Uterus (tissue), 4 donors: ENCODE measurements at places on chromosomes 5 and 9. TPM values are rescaled to one million over a fixed set of nuclear protein-coding genes. Genes with fewer than 3 reads are reported as not detected.
A peak's percentile ranks its signal among the peaks of the same experiment; 100 is the strongest.

DNA sequence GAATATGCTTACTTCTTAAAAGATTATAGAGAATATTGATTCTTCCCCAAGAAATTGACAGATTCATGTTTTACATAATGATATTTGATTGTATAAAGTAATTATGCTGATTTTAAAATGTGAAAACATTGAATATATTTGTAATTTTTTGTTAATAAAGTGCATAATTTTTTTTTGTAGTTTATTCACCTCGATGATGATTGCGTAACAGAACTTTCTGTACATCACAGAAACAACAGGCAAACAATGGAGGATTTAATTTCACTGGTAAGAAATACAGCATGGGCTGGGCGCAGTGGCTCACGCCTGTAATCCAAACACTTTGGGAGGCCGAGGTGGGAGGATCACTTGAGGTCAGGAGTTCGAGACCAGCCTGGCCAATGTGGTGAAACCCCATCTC lies 70.1 kb downstream of the MELK start:
- H3K36me3 ChIP-seq, result no peaks in the 10 kb centered on the region
- H3K4me1 ChIP-seq, result no peaks in the 10 kb centered on the region
- H3K4me3 ChIP-seq, result no peak overlapping the region
- no peak for DNase-seq

DNA sequence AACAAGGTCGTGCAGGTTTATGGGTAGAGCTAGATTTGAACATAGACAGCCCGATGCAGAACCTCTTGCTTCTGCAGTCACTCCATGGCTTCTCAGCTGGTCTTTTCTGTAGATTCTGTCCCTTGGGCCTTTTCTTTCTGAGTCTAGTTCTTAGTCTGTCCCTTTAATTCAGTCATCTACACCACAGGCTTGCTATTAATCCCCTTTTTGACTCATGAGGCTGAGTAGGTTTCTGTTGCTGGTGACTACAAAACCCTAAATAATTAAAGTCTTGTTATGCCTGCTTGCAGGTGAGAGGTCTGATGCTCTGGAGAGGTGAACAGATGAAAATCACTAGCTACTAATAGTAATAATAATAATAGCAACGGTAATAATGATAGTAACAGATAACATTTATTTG lies 19.3 kb upstream of the STRBP start:
- no peak overlapping the region for H3K27ac ChIP-seq
- no peaks in the 10 kb centered on the region for H3K4me1 ChIP-seq
- H3K4me3 ChIP-seq, result no peak overlapping the region
- DNase-seq, result no peak

- no peak overlapping the region for H3K4me3 ChIP-seq
- no peak overlapping the region for H3K27ac ChIP-seq
- H3K4me1 ChIP-seq, result no peaks in the 10 kb centered on the region
- H3K27me3 ChIP-seq, result no peaks in the 10 kb centered on the region
- no peaks in the 10 kb centered on the region for H3K36me3 ChIP-seq
Measured at GRCh38 chr5:4053136-4053535, 457.5 kb downstream of the IRX1 start.

Gene ZDHHC11B
- total RNA-seq, result 2.4 TPM

- no peak for DNase-seq
- no peaks in the 10 kb centered on the region for H3K36me3 ChIP-seq
- peak overlapping the region; percentile 95 for H3K27ac ChIP-seq
- no peaks in the 10 kb centered on the region for H3K27me3 ChIP-seq
- H3K4me1 ChIP-seq, result peaks cover 19% of the 10 kb centered on the region
- H3K4me3 ChIP-seq, result peak overlapping the region; percentile 38
Measured at GRCh38 chr9:136119061-136119882, 597 bp upstream of the TMEM250 start.

- no peaks in the 10 kb centered on the region for H3K4me1 ChIP-seq
- DNase-seq, result no peak
- no peak overlapping the region for H3K27ac ChIP-seq
Measured at GRCh38 chr9:120690372-120690771, 23.9 kb downstream of the MEGF9 start.

DNA sequence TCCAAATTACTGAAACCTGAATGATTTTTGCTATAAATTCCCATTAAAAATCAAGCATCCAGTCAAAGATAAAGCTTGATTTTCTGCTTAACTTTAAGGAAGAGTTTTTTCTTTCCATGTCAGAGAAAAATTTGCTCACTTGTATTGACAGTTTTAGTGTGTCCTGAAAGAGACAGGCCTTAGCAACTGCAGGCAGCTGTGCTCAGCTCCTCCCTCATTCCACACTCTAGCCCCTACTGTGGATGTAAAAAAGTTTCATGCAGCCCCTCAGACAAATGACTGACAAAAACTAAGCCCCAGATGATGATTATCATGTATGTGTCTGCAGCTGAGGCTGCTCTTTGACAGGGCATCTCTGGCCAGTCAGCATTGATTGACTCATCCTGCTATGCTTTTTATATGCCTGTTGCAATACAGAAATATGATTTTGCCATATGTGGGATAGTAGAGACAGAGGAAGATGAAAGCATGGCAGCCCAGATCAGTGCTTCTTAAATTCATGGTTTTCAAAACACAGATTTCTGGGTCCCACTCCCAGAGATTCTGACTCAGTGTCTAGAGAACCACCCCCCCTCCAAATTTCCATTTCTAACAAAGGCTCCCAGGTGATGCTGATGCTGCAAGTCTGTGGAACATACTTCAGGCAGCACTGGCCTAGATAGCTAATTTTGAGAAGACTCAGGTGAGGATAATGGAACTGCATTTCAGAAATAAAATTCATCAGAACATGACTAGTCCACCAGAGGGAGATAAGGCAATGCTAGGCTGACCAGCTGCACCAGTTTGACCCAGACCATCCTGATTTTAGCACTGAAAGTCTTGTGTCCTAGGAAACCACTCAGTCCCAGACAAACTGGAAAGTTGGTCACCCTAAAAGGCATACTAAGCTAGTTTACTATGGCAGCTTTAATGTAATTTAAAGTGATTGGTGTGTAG lies 298.7 kb upstream of the KCNN2 start:
- no peak overlapping the region for H3K4me3 ChIP-seq
- no peak for DNase-seq
- H3K36me3 ChIP-seq, result no peaks in the 10 kb centered on the region

Gene SPATA31A1
- not detected for total RNA-seq

Gene PTTG1
- total RNA-seq, result not detected

Gene PTGES
- total RNA-seq, result 4.2 TPM

GRCh38 chr5:131265311-131265803 lies 1.5 kb downstream of the CDC42SE2 start:
- no peak for DNase-seq
- H3K36me3 ChIP-seq, result no peaks in the 10 kb centered on the region
- H3K4me1 ChIP-seq, result no peaks in the 10 kb centered on the region
- no peak overlapping the region for H3K4me3 ChIP-seq

Gene SEMA4D
- total RNA-seq, result 17.7 TPM

Gene SLC6A7
- total RNA-seq, result not detected

DNA sequence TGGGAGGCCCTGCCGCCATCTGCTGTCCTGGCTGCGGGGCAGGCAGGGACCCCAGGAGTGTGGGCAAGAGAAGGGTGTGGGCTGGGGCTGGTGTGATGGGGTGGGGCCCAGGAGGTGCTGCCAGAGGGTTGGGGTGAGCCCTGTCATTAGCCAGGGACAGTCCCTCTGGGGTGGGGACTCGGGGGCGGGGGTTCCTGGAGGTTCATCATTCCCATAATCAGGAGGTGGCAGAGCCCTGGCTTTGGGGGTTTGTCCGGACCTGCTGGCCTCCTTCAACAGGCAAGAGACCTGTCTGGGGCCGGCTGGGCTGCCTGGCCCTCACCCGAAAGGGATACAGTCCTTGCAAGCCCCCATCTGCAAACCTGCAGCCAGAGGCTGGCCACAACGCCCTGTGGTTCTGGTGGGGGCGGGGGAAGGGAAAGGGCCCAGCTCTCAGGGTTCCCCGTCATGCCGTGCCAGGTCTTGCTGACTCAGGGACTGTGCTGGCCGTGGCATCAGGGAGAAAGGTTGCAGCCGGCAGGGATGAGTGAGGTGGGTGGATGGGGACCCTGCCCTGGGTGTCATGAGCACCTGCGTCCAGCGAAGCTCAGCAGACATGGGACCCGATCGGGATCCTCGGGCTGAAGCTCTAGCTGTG lies 65.2 kb downstream of the MRPL36 start:
- no peaks in the 10 kb centered on the region for H3K4me1 ChIP-seq
- H3K27ac ChIP-seq, result no peak overlapping the region
- H3K4me3 ChIP-seq, result no peak overlapping the region

DNA sequence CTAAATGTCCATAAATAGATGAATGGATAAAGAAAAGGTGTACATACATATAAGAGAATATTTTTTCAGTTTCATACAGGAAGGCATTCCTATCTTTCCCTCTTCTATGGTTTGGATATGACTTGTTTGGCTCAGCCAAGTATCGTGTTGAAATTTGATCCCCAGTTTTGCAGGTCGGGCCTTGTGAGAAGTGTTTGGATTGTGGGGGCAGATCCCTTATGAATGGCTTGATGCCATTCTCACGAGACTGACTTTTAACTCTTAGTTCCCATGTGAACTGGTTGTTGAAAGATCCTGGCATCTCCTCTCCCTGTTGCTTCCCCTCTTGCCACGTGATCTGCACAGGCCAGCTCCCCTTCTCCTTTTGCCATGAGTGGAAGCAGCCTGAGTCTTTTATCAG lies 421.1 kb upstream of the FTMT start:
- no peaks in the 10 kb centered on the region for H3K36me3 ChIP-seq
- no peak overlapping the region for H3K4me3 ChIP-seq
- no peaks in the 10 kb centered on the region for H3K27me3 ChIP-seq
- H3K27ac ChIP-seq, result no peak overlapping the region
- no peak for DNase-seq

GRCh38 chr9:90020276-90020871 lies 415.6 kb downstream of the GADD45G start:
- no peaks in the 10 kb centered on the region for H3K36me3 ChIP-seq
- DNase-seq, result no peak
- H3K27ac ChIP-seq, result no peak overlapping the region
- no peak overlapping the region for H3K4me3 ChIP-seq

Gene INSL6
- total RNA-seq, result not detected

DNA sequence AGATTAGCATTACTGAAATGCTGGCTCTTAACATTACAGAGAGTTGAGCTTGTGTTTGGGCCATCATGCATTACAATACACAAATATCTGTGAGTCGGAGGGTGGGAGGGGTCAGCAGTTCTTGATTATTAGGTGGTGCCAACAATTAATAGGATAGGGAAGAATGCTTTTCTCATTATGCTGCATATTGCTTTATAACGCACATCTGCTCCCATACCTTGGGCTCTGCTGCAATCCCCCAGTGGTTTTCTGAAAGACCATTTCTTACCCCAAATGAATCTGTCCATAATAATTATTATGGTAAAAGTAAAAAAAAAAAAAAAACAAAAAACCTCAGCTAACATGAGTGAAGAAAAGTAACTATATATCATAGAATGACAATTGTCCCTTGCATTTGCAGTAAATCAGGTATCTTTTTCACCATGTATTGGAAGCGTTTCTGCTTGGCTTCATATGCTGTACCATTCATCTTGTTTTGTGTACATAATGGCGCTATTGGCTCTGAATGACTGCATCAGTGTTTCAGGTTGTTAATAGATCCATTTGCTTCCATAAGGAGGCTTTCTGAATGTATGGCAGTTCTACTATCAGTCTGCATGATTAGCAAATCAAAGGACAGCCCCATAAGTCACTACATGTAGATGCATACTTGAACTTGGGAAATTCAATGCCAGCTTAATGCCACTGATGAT lies 75.9 kb downstream of the CAVIN4 start:
- H3K4me1 ChIP-seq, result no peaks in the 10 kb centered on the region
- DNase-seq, result no peak
- H3K36me3 ChIP-seq, result no peaks in the 10 kb centered on the region

Gene TAF1L
- total RNA-seq, result not detected

DNA sequence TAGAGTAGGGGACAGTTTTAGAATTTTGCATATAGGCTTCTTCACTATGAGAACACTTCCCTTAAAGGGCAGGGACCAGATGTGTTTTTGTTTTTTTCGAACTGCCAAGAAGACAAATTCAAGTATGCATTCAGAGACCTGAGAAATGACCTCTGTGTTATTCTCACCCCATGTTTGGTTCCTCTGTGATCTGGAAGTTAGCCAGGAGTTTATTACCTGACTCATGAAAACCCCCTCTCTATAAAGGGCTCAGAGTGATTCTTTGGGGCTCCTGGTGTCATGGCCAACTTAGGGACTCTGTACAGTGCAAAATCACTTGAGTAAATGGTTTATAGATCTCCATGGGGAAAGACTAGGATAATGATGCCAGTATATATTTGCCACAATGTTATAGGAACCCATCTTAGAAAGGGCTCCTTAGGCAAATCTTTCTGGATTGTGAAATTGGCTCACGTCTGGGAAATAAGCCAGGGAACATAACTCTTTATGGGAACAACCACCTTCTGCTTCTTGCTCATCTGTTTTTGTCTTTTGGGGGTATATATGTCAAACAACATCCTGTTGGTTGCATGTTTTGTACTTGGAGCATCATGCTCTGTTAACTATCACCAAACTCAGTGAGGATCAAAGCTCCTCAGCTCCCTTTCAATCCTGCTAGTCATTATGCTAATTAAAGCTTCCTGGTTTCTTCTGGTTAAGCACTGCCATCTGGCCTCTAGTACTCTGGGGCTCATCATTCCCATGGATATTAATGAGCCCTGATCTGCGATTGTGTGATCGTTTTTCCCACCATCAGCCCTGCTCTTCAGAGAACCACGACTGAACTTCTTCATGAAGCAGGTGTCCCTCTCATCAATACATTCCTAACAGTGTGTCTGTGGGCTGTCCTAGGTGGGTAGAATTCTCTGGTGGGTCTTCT lies 173.4 kb upstream of the CDH12 start:
- no peaks in the 10 kb centered on the region for H3K4me1 ChIP-seq
- H3K27me3 ChIP-seq, result no peaks in the 10 kb centered on the region
- no peak overlapping the region for H3K4me3 ChIP-seq
- no peak overlapping the region for H3K27ac ChIP-seq

DNA sequence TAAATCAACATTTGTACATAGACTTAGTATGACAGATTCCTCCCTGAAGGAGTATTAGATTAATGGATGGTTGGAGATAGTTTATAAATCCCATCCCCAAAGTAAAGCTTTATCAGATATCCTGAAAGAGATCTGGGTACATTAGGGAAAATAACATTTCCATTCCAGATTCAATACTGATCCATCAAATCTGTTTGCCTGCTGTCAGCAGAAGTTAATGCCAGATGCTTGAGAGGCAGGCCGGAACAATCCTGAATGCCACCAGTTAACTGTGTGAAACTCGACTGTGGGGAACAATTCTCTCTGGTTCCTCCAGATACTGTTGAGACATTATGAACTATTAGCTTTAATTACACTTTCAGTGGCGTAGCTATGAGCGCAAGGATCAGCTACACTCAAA lies 1166.8 kb downstream of the MAT2B start:
- DNase-seq, result no peak
- no peaks in the 10 kb centered on the region for H3K27me3 ChIP-seq
- H3K4me3 ChIP-seq, result no peak overlapping the region

GRCh38 chr5:127086589-127086988 lies 13.3 kb upstream of the C5orf63 start:
- no peaks in the 10 kb centered on the region for H3K4me1 ChIP-seq
- H3K27me3 ChIP-seq, result no peaks in the 10 kb centered on the region
- H3K27ac ChIP-seq, result no peak overlapping the region
- no peak for DNase-seq
- H3K36me3 ChIP-seq, result no peaks in the 10 kb centered on the region
